Activated naive CD4-positive, alpha-beta T cell treated with Interleukin-2 at 50 U/mL for 16 hours (primary cell): ENCODE measurements at places on chromosomes 16 and 17.

GRCh38 chr17:77893144-77894044 is 65.1 kb upstream of the TNRC6C start:
- DNase-seq: no peak

DNA sequence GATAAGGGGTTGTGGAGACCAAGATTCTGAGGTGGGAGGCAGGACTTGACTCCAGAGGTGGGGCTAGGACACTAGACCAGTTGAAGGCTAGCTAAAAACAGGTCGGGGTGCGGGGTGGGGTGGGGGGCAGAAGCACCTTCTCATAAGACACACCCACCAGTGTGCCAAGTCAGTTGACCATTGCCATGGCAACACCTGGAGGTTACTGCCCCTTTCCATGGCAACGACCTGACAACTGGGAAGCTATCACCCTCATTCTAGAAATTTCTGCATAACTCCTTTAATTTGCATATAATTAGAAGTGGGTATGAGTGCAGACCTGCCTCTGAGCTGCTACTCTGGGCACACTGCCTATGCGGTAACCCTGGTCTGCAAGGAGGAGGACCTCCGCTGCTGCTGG is 53.9 kb upstream of the ALOX12 start:
- no peak for DNase-seq

DNA sequence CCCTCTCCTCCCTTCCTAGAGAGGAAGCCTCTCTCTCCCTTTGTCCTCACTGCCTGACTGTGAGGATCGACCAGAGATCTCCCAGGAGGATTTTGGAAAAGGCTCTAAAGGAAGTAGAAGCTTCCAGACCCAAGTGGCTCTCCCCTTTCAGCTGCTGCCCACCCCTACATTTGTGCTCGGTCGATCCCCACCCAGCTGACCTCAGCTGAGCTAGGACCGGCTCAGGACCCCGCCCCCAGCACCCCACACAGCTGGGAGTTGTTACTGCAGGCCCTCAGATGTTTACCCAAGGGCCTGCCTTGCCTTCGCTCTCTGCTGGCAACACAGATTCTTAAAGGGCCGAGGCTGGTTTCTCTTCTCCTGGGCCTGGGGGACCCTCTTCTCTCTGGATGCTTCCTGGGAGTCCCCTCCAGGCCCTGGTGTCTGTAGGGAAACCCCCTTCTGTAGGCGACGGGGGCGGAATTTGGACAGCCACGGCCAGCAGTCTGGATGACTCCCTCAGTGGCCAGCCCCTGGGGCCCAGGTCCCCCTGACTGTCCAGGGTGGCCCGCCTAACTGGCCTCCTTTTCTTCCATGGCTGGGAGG is 26.9 kb upstream of the TIMP2 start:
- DNase-seq: no peak

DNA sequence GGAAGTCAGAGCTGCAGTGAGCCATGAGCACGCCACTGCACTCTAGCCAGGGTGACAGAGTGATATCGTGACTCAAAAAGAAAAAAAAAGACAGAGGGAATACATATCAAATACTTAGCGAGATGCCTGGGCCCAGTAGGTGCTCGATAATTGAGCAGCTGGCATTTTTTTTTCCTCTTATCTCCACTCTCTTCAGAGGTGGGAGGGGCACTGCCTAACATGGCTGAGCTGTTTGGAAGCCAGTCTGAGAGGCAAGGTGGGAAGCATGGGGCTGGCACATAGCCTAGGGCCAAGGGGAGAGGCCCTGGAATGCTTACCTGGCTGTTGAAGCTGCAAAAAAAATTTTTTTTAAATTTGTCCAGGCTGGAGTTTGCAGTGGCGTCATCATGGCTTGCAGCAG is 38.4 kb downstream of the HIC1 start:
- DNase-seq: no peak

- DNase-seq: no peak
Measured at GRCh38 chr17:57895382-57896060, 45.7 kb upstream of the MRPS23 start.

DNA sequence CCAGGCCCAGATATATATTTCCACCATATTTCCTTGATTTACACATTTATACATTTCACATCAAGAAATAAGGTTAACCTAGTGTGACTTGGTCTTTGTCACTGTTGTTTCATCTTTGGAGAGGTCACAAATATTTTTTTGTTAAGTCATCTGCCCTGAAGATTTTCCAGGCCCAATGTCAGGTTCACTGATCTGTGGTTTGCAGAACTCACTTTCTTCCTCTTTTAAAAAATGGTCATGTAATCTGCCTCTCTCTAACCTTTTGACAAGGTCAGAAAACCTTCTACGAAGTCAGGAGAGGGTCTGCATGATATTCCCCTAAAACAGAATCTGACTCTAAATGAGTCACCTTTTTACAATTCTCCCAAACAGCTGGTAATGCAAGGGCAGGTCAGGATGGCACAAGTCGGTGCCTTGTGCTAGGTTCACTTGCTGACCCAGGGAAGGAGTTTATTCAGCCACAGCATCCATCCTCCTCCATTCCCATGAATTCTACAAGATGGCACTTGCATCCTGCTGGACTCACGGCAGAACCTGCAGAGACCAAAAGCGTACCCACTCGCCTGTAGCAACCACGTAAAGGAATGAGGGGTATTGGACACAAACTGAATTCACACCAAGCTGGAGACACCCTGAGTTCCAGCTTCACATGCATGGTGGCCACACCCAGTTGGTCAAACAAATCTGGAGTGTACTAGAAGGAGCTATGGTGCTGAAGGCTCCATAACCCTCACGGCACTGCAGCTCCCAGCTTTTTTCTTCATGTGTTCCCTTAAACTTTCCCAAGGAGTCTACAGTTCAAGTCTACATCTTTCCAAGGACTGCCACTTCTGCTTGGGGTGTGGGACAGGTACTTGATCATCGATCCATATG is 1.6 kb upstream of the KIAA0513 start:
- DNase-seq: no peak

- DNase-seq: no peak
Measured at GRCh38 chr17:40621578-40621977, 26.0 kb downstream of the SMARCE1 start.

DNA sequence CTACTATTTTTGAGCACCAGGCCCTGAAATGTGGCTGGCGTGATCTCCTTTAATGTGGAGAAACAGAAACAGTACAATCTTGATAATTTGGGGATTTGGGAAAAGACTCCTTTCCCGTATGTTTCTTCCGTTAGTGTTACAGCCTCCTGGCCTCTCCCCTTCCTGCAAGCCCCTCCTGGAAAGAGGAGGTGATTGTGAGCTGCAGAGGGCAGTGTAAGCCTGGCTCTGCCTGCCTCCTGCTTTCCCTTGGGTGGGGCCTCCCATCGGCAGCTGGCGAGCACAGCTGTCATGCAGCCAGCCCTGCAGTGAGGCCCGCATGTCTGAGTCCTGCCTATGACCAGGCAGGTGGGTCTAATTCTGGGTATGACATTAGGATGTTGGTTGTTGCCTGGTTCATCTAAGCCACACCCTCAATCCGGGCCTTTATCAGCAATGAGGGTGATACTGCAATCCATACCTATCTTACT is 48.7 kb upstream of the WSB1 start:
- DNase-seq: peak; percentile 31
